ENCODE measurements at places on chromosomes 2 and 18. TPM values are rescaled to one million over a fixed set of nuclear protein-coding genes. Genes with fewer than 3 reads are reported as not detected.

DNA sequence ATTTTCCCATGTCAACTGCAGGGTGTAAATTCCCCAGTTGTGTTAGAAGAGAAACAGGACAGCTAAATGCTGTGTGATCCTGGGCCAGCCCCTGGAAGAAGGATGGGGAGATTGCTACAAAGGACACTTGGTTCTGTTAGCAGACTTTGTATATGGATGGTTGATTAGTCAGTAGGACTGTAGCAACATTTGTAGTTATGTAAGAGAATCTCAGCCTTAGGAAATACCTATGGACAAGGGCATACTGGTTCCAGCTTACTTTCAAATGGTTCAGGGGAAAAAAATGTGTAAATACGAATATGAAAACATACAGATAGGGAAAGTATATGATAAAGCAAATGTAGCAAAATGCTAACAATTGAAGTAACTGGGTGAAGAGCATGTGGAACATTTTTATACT is 47.6 kb downstream of the GNAL start:
- no peak overlapping the region for H3K27ac ChIP-seq
- H3K36me3 ChIP-seq = no peaks in the 10 kb centered on the region
- peaks cover 6% of the 10 kb centered on the region for H3K4me1 ChIP-seq
- DNase-seq = no peak

GRCh38 chr18:13397504-13398163 is 179.1 kb downstream of the LDLRAD4 start:
- H3K27me3 ChIP-seq = no peaks in the 10 kb centered on the region
- H3K4me1 ChIP-seq = peaks cover 2% of the 10 kb centered on the region
- H3K27ac ChIP-seq = no peak overlapping the region
- peak; percentile 45 for DNase-seq

DNA sequence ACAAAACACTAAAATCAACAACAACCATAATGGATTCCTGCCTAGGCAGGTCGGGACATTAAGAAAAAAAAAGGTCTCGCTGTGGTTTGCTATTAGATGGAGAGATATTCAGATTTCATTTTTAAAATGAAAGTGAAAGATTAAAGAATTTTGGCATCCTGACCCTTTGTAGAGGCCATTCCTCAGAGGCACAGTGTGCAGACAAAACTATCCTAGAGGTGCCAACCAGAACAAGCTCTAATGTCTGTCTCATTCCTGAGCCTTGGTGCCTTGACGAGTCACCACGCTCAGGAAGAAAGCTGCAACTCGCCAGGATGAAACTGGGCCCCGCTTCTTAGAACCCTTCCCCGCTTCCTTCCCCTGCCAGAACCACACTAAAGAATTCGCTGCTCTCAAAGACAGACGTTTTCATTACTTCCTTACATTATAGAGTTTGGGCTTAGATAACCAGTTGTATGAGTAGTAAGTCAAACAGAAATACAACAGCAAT is 156.0 kb downstream of the TGIF1 start:
- H3K27me3 ChIP-seq = no peaks in the 10 kb centered on the region
- peaks cover 41% of the 10 kb centered on the region for H3K4me1 ChIP-seq
- peak overlapping the region; percentile 36 for H3K4me3 ChIP-seq

The B3GNT7 gene
- 1.5 TPM for total RNA-seq

The MBOAT2 gene
- 44.4 TPM for total RNA-seq

The MEP1B gene
- total RNA-seq = not detected
